ENCODE measurements at places on chromosomes 4 and X.

DNA sequence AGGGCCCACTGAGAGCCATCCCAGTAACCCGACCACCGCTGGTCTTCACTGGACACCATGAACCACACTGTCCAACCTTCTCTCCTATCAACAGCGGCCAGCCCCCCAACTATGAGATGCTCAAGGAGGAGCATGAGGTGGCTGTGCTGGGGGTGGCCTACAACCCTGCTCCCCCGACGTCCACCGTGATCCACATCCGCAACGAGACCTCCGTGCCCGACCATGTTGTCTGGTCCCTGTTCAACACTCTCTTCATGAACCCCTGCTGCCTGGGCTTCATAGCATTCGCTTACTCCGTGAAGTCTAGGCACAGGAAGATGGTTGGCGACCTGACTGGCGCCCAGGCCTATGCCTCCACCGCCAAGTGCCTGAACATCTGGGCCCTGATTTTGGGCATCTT, 423.8 kb upstream of the EPHA5 start:
- no peak for DNase-seq

DNA sequence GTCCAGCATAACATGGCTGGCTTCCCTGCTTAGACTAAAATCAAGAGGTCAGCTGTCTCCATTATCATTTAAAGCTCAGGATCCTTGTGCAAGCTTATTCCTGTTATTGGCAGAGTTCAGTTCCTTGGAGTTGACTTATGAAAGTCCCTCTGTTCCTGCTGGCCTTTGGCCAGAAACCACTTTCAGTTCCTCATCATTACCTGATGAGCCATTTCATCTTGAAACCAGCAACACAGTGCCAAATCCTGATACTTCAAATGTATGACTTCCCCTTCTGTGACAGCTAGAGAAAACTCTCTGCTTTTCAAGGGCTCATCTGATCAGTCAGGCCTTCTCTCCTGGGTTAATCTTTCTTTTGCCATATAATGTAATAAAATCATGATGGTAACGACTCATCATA, 110.6 kb upstream of the FSTL5 start:
- DNase-seq, result no peak

GRCh38 chrX:53354669-53355068, 67.8 kb downstream of the SMC1A start:
- no peak for DNase-seq

GRCh38 chr4:113952452-113953029, 26.9 kb downstream of the ARSJ start:
- peak; percentile 32 for DNase-seq

DNA sequence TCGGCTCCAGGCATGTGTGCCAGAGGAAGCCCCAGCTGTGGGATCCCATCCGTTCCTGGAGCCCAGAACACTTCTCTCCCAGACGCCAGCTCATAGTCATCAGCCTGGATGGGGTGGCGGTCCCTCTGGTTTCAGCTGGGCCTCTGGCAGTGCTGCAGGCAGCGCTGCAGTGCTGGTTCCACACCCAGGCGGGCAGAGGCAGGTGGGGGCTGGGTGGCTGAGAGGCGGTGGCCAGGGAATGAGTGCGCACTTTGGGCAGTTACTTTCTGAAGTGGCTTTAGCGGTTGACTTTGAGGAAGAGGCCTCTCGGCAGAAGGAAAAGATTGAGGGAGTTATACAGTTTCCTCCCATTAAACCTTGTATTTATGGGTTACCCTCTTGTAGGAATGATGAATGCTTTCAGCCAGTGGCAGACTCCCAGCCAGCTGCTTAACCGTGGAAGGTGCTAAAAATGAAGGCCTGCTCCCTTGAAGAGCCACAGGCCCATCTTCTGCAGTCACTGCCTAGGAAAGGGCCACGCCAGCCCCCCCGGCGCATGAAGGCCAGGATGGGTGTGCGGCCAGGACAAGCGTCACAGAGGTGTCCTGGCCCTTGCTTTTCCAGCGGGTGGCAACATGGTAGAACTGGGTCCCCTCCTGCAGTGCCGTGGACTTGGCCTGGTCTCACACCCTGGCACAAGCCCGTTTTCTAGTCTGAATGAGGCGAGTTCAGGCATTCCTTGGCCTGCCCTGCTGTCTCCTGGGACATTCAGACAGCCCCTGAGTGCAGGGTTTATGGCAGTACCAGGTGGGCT, 9.9 kb downstream of the TADA2B start:
- DNase-seq, result no peak

DNA sequence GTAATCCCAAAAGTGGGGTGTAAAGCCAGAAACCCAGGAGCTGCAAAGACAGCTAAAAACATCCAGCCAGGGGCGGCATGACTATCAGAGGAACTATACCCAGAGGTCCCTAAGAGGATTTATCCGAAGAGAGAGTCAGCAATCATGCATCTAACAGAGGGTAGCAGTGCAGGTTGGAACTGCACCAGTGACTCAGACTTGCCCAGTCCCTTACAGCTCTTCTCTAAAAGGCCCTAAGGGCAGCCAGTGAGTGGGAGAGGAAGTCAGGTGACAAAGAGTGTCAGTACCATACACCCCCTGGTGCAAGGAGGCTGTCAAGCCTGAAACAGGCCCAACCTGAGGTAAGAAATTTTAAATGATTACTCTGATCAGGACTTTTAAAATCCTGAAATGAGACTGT, 88.1 kb downstream of the CAMK2D start:
- DNase-seq, result no peak

- no peak for DNase-seq
Measured at GRCh38 chrX:13662355-13662791, 9.4 kb downstream of the TCEANC start.

DNA sequence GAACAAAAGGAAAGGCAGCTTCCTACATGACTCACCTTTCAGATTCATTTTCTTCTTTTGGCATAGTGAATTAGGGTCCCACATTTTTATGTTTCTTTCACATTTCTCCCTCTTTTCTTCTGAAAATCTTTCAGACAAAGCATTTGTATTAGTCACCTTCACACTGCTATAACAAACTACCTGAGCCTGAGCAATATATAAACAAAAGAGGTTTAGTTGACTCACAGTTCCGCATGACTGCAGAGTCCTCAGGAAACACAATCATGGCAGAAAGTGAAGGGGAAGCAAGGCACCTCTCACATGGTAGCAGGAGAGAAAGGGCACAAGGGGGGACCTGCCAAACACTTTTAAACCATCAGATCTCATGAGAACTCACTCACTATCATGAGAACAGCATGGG, 36.9 kb downstream of the MAGEA9 start:
- DNase-seq, result no peak

- no peak for DNase-seq
Measured at GRCh38 chr4:154390324-154390723, 101.3 kb downstream of the DCHS2 start.
